Activated T-cell treated with anti-CD3 and anti-CD28 coated beads, Interleukin-2, amount 50 U/mL, for 48 hours (primary cell): ENCODE measurements at places on chromosomes 12 and 14.

- no peak for DNase-seq
These were observed 9.0 kb downstream of the LPAR5 start for GRCh38 chr12:6626654-6627283.

DNA sequence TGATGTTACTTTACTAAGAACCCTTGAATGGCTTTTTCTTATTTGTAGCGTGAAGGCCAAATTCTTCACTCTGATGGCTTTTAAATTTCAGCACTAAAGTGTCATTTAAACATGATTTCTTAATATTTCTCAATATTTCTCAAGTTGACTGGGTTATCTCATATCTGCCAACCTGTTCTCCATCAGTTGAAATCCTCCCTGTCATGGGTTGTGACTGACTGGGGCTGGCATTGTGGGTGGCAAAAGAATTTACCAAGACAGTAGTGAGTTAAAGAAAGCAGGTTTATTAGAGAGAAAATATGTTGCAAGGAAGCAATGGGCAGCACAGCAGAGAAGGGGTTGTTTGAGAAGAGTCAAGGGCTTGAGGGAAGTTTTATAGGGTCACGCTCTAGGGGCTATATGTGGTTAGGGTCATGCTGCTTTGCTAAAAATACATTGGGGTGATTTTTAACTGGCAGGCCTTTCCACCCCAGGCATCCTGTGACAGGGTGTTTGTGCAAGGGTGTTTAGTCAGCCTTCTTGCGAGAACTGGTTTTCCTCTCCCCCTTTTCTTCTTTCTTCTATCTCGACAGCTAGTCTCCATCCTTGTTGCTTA lies 232.8 kb upstream of the SEL1L start:
- DNase-seq: no peak

DNA sequence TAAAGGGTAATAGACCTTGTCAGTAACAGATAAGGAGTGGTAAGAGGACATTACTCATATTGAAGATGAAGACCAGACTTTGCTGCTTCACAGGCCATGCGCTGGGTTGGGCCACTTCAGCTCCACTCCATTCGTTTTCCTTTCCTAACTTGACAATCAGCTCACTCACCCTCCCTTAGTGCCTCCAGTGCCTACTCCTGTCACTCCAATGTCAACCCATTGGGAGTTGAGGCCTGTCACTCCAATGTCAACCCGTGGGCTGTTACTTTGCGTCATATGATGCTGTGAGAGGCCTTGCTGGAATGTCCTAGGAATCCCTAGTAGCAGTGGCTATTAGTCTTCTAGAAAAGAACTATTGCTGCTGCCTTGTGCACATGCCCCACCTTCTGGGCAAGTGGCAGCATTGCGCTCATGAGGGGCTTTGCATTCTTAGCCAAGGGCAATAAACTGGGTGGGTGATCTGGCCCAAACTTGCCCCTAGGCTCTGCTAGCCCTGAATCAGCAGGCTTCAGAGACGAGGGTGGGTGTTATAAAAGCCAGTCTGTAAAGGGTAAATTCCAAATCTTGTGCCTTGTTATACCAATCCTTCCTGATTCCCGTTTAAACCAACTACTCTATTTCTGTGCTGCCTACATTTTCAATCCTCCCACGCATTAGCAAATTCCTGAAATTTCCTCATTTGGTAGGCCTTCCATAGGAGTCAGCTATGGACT lies 36.1 kb downstream of the BAZ2A start:
- DNase-seq: peak; percentile 74

GRCh38 chr14:63892265-63892664 lies 39.5 kb downstream of the SYNE2 start:
- no peak for DNase-seq

GRCh38 chr12:80708259-80708974 lies 983 bp downstream of the MYF6 start:
- DNase-seq: no peak

DNA sequence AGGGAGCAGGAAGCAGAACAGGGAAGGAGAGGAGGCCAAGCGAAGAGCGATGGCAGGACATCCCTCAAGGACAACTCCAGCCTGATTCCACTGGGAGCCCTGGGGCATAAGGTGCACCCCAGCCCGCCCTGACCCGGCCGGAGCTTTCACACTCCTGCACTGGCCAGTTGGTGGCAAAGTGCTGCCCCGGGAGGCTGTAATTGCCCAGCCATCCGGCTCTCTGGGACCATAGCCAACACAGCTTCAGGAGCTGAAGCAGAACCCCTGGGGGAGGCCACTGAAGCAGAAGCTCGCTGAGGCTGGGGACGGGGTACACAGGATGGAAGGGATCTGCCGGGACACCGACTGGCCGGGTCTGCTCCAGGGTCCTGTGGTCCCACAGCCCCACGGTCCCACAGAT lies 41.9 kb upstream of the BEGAIN start:
- no peak for DNase-seq

- no peak for DNase-seq
These were observed 13.0 kb downstream of the TRMT61A start for GRCh38 chr14:103541709-103542604.

- DNase-seq: no peak
These were observed 31.0 kb downstream of the NFYB start for GRCh38 chr12:104106965-104107364.

DNA sequence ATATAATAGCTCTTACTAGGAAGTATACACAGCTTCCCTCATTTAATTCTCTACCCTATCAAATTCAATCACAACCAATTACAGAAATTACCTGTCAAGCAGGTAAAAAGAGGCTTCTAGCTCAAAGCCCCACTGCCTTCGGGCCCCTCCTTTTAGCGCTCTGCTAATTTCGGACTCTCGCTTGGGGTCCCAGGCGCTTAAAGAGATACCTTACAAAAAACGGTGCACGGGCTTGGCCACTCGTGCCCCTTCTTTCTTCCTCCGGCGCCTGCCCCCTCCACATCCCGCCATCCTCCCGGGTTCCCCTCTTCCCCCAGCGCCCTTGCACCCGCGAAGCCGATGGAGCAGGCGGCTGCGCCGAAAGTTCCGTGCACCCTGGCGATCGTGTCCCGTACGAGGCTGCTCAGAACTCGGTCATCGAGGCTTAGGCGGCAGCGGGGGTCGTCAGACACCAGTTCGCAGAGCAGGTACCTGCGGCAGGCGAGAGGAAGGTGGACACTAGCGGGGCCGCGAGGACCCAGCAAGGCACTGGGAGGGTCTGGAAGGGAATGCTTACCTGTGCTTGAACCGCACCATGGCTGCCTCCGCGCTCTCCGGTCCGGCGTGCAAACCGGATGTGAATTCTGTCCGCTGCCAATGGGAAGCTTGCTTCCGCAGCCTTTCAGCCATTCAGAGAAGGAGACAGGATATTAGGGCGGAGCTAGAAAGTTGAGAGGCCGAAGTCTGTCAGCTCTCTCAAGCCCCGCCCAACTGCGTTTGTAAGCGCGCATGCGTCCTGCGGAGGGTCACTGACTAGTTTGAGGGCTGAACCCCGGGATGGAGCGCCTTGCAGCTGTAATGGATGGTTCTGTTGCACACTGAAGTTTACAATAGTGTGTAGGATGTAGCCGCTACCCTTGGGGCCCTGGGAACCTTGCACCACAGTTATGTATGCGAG lies at the start of gene POP5:
TSS of gene POP5 (minus strand) at position 616 of the 937 bp plus-strand sequence. CDS start at position 576, 40 bp downstream.
- DNase-seq: peak; percentile 96
